ENCODE measurements at places on chromosomes 2 and 18.
A peak's percentile ranks its signal among the peaks of the same experiment; 100 is the strongest.

DNA sequence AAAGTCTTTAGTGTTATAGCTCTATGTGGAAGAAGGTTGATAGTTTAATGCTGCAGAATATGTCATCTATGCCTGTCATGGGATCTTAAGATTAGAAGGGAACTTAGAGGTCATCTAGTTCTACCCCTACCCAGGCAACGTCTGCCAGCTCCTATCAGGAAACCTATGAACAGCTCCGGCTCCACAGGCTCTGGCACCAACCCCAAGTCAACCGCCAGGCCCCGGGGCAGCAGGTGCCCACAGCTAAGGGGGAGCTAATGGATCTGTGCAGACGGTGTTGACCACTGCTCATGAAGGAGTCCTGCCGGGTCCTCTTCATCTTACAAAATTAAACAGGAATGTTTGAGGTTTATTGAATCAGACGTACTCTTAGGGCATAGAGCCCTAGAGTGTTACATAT lies 440.8 kb upstream of the KLHL29 start:
- no peak for DNase-seq

- DNase-seq: no peak
Measured at GRCh38 chr18:30925795-30926194, 116.7 kb downstream of the DSC3 start.

- no peak for DNase-seq
Measured at GRCh38 chr2:202133909-202134265, 60.8 kb downstream of the KIAA2012 start.

DNA sequence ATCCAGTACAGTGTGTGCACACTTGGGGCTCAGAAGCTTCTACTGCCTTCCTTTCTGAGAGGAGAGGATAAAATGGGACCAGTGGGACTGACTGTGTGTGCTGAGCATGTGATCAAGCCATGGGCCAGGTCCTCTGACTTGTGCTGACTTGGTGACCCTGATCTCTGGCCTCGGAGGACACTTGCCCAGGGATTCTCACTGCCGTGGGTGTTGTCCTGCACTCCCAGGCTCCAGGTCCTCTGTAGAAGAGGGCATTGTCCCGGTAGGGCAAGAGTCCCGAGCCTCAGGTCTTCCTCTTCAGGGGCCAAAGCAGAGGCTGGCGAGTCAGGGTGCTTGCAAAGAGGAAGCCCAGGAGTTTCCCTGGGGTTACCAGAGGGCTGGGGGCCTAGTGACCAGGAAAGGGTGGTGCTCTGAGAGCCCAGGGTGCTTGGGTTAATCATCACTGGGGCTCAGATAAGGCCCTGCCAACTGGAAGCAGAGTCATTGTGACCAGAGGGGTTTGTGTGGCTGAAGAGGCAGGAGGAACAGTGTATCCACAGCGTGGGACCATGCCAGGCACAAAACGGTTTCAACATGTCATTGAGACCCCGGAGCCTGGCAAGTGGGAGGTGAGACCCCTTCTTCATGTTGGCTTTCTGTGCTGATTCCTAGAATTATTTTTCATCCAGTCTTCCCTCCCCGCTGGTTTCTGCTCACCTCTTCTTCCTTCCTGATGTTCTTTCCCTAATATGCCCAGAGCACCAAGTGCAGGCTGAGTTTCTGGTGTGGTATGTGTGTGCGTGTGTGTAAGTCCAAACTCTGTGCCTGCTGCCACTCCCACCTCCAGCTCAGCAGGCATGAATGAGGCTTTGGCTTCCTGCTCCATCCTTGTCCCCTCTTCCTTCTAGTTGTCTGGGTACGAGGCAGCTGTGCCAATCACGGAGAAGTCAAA lies at the start of gene GCKR:
Gene GCKR (plus strand): TSS at position 483 of the 931 bp plus-strand sequence. CDS start 66 bp downstream, at position 549.
- DNase-seq: peak; percentile 46

- peak; percentile 83 for DNase-seq
Measured at GRCh38 chr2:172710584-172711047, 25.0 kb upstream of the RAPGEF4 start.

DNA sequence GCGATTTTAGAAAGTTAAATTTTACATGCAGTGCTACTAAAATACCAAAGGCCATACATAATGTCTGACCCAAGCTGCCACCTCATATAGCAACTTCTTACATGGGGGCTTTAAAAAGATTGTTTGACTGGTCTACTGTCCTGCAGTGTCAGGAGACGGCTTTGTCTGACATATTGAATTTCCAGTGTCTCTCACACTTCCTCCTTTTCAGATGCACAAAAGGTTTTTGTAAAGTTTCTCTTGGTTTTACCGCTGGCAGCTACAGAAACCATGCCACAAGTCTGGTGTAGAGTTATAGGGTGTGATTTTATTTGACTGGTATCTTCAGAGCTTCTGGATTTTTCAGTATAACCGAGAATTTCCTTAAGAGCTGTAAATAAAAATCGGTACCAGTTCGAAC lies 1.1 kb upstream of the ASAP2 start:
- no peak for DNase-seq

DNA sequence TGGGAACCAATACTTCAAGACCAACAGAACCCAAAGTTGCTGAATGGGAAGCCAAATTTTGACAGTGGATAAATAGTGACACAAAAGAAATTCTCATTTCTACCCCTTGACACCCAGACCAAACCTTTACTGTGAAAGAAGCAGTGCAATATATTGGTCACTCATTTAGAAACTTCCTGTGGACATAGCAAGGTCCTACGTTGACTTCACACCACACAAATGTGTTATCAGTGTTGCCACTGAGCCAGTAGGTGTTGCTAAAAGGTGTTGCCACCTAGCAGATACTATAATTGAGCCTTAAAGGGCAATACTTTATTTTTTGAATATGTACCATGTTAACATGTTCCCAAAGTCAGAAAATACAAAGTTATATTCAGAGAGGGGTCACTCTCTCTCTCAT lies 1008.9 kb upstream of the CDH2 start:
- DNase-seq: no peak

- no peak for DNase-seq
Measured at GRCh38 chr2:23321751-23322150, 63.2 kb upstream of the KLHL29 start.

DNA sequence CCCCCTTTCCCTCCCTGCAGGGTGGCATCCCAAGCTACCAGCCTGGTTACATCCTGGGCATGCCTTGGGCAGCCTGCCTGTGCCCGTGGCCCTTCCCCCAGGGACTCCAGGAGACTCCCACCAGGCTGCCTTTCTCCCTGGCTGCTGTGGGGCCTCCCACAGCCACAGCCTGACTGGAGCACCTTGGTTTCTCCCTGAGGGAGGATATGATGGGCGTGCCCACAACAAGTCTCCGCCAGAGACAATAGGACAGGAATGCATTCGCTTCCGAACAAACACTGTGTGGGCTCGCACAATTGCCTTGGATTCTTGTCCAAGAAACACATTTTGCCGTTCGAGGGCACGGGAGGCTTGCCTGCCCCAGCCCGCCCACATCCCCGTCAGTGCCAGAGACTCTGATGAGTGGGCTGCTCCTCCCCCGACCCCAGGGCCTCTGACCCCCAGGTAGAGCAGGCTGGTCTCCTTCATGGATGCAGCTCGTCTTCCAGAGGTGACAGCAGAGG lies 102.1 kb downstream of the SMAD7 start:
- no peak for DNase-seq

GRCh38 chr18:62571037-62571436 lies 48.2 kb downstream of the ZCCHC2 start:
- no peak for DNase-seq

DNA sequence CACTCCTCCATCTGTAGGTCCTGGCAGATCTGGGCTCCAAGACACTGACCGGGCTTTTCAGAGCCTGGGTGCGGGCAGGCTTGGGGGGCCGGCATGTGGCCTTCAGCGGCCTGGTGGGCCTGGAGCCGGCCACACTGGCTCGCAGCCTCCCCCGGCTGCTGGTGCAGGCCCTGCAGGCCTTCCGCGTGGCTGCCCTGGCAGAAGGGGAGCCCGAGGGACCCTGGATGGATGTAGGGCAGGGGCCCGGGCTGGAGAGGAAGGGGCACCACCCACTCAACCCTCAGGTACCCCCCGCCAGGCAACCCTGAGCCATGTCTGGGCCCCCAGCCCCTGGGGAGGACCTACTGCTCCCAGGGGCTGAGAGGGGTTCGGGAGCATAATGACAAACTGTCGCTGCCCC lies 761 bp upstream of the CHRND start:
- no peak for DNase-seq

GRCh38 chr2:96097951-96098823 lies 18.2 kb downstream of the ADRA2B start:
- no peak for DNase-seq

DNA sequence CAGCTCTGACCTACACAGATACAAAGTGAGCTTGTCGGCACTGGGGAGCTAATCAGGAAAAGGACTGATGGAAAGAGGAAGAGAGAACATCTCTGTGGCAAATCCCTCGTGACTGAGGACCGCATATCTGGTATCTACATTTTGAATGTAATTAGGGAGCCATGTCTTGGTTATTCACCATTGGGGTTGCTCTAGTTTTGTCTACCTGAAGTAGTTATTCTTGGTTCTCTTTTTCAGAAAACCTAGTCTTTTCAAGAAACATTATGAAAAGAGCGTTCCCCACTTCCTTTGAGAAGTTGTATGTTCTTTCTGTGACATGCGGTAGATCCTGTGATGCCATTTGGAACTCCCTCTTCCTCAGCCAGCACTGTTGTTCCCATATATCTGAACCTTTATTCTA lies 104.4 kb downstream of the DOCK10 start:
- DNase-seq: no peak

GRCh38 chr18:12423820-12424219 lies 16.1 kb downstream of the PRELID3A start:
- no peak for DNase-seq

GRCh38 chr18:37634516-37634915 lies 68.9 kb upstream of the CELF4 start:
- DNase-seq: no peak

DNA sequence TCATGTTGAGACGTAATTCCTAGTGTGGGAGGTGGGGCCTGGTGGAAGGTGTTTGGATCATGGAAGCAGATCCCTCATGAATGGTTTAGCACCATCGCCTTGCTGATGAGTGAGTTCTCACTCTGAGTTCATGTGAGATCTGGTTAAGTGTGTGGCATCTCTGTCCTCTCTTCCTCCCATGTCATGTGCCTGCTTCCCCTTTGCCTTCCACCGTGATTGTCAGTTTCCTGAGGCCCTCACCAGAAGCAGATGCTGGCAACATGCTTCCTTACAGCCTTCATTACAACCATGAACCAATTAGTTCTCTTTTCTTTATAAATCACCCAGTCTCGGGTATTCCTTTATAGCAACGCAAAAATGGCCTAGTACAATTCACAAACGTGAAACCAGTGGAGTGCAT lies 14.6 kb upstream of the MCM6 start:
- DNase-seq: no peak

DNA sequence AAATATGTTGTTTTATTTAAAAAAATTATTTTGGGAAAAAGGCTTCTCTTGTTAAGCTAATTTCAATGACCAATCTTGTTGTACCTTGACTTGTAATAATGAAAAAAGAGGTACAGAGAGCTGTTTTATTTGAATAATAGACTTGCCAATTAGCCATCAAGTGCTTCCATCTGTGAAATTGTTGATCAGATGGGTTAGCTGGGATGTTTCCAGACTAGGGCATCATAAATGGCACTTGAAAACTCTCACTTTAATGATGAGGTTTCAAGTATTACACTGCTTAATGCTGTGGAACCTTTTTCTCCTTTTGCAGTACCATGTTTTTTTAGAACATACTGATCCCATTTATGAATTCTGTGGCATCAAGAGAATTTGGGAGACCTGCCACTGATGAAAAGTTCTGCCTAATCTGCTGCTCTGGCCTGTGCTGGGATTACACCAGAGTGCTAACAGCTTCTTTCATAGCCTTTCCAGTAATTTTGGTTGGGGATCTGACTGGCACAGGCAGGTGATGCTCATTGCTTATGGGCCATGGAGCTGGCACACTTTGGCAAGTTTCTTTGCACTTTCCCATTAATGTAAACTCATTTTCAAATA lies 24.2 kb downstream of the PSMD14 start:
- DNase-seq: no peak

DNA sequence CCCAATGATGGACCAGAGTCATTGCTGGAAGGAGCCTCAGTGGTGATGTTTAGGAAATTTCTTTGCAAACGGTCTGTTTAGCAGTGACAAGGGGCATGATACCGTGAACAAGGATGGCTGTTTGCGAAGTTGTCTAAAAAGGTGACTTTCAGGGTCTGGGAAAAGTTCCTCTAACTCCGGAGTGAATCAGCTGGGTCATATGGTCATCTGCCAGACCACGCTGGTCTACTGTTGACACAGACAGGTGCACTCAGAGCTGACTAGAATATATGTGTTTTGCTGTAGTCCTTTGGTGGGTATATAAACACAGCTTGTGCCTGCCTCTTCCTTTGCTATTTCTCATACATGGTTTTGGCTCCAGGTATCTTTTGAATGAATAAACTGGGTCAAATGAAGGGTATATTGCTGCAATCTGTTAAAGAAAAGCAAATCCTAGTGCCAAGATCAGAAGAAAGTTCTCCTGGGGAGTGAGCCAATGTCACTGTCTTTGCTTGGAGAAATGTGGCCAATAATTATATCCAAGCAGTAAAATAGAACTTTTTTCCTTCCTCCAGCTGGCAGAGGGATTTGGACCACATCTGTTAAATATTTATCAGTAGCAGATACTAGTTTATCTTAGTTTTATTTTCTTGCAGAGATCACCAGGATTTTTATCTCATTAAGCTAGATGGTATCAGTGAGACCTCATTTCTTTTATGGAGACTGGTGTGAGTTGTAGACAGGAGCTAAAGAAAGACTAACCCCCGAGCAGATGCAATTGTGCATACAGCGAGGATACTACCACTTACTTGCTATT lies 286.0 kb downstream of the TRIB2 start:
- no peak for DNase-seq

- no peak for DNase-seq
Measured at GRCh38 chr2:188909036-188909435, 65.1 kb upstream of the COL3A1 start.

- no peak for DNase-seq
Measured at GRCh38 chr2:134083548-134083947, 170.3 kb upstream of the MGAT5 start.

DNA sequence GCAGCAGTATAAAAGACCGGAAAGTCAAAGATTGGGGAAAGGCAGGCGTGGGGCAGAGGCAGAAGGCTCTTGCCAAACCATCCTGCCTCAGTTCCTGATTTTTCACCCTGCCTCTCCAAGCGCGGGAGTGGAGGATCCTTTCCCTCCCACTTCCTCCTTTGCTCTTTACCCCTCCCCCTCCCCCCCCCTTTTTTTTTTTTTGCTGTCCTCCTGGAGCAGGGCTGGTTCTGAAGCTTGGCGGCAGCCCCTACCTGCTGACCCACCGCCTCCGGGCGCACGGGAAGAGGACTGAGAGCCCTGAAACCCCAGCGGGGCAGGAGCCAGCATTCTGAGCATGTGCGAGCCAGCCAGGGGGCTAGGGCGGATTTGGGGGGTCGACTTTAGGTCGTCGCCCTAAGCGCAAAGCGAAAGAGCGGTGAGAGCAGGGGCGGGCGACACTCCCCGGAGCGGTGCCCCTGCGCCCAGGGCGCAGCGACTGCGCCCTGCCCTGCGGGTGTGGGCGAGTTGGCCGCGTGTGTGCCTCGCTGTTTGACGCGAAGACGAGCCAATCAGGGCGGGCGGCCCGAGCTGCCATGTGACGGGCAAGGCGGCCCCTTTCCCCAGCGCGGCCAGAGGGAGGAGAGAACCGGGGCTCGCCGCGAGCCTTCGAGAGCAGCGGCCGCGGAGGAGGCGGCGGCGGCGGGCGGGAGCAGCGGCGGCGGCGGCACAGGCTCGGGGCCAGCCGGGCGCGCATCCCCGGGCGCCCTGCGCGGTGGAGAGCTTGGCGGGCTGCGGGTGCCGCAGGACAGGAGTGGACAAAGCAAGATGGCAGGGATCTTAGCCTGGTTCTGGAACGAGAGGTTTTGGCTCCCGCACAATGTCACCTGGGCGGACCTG lies at the start of gene CERS6:
Gene CERS6 (plus strand): TSS at position 628 of the 876 bp plus-strand sequence. CDS start 177 bp downstream, at position 805.
- peak; percentile 97 for DNase-seq
